ENCODE measurements at places on chromosomes 6 and 20.

- DNase-seq = no peak
These were observed 1282.3 kb upstream of the GJE1 start for GRCh38 chr6:140850438-140850837.

DNA sequence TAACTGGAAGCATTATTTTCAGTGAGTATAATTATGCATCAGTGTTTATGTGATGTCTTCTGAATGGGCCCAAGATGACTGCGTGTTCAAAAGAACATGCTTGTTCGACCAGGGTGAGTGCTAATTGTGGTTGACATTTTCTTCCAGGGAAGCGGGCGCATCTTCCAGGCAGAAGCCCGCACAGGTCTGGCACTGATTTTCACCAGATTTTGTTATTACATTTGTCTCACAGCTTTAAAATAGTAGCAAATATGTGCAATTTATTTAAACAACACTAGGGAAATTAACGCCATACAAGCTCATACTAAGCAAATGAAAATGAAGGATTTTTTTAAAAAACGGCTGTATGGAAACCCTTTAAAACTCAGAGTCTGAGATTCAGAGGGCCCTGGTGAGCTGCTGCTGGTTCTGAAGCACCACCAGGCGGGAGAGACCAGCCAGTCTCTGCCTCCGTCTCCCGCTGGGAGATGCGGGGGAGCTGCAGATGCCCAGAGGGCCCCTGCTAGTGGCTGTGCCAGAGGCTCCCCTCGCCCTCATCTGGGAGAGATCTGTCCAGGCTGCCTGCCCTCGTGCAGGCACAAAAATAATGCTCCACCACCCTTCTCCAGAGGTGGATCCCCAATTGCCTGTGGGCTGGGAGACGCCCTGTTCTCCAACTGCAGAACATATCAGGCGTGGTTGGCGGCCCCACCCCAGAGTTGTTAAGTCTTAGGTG, 297.0 kb downstream of the TAF4 start:
- no peak for DNase-seq

DNA sequence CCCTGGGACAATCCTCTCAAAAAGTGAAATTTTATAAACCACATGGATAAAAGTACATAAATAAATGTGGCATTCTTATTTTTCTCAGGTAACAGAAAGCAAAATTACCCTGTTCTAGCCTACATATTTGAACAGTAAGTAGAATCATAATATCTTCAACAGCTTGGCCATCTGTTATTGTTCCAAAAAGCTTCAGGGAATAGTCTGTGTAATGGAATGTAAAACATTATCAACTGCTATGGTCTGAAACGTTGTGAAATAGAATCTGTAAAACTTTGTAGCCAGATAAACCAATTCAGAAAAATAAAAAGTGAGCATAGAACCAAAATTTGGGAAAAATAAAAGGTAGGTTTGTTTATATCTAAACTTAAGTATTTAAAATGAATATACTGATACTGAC, 114.7 kb downstream of the THEMIS start:
- no peak for DNase-seq

GRCh38 chr6:73942592-73943186, 246.7 kb downstream of the CD109 start:
- no peak for DNase-seq

DNA sequence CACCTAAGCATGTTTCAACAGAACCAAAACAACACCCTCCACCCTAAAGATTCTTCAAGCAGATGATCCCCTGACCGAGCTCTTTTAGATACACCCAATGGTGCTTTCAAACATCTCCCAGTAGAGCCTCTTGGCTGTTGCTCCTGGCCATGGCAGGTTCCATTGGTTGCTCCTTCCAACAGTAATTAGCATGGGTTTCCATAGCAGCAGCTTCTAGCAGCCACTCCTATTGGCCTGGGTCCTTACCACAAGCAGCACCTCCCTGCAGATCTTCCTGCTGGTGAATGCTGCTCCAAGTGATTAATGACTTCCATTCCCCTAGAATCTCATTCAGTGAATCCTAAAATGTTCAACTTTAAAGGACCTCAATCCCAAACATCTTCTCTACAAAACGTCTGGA, 13.9 kb downstream of the CCN2 start:
- no peak for DNase-seq

- DNase-seq = no peak
These were observed 22.4 kb upstream of the TMEM217 start for GRCh38 chr6:37280162-37280887.

DNA sequence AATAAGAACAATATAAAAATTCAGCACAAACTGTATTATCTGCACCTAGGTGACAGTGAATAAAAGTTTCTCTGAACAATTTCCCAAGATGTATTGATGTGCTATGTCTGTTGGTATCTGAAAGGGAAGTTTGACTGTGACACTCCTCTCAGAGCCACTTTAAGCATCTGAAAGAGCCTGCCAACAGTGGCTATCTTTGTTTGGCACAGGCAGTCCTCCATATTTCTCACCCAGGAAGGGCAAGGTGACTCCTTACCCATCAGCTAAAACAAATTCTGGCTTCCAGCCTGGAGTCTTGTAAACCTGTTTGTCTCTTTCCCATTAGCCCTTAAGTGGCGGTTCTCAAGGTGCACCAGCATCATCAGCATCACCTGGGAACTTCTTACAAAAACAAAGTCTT, 122.4 kb upstream of the VGLL2 start:
- no peak for DNase-seq

DNA sequence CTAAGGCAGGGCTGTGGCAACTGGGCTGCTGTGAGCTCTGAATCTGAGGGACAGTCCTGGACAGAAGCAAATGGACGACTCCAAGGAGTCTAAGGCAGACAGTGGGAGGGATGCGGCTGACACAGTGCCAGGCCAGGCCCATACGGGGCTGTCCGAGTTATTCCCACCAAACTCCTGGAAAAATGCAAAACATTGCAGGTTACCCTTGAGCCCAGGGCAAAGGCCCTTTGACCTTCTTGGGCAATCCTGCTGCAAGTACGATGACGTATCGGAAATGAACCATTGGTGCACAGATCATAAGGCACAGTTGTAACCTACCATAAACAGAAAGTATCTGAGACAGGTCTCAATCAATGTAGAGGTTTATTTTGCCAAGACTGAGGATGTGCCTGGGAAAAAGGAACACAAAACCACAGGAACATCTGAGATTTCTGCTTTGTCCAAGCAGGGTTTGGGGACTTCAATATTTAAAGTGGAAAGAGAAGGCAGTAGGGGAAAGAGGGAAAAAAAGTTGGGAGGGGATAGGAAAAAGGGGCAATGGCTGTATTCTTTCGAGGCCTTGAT, 118.9 kb downstream of the DACT2 start:
- DNase-seq = no peak

DNA sequence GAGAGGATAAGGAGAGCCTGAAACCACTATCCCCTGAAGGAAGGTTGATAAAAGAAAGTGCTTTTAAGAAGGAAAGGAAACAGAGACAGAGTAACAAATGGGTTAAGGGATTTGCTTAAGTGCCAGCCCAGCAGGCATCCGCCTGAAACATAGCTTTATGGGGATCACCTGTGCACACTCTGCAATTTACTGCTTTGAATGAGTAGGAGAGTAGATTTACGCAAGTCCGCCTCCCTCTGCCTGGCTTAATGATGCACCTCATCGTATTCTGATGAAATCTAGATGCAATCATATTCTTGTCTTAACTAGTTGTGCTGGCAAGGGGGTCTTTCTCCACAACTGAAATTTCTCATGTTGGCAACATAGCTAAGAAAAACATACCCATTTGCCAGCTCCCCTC, 101.1 kb upstream of the ID4 start:
- no peak for DNase-seq

GRCh38 chr20:25364180-25364788, 26.4 kb downstream of the ABHD12 start:
- no peak for DNase-seq

- DNase-seq = peak; percentile 69
These were observed 6.2 kb downstream of the TMEM242 start for GRCh38 chr6:157316871-157317814.

GRCh38 chr6:141208101-141208500, 924.6 kb upstream of the GJE1 start:
- no peak for DNase-seq

DNA sequence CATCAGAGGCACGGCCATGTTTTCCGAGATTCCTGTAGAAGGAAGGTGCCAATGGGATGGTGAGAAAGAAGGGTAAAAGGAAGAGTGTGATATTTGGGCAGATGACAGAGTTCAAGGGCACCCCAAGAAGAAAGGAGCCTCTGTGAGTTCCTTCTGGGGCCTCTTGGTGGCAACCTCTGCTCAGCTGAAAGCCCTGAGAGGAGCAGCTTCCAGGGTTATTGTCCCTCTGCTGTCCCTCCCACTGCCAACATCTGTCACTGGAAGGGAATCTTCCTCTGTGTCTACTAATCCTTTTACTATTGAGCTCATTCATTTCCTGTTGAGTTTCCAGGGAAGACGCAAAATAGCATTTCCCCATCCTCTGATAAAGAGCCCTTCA, 40.0 kb upstream of the KCNK16 start:
- no peak for DNase-seq

DNA sequence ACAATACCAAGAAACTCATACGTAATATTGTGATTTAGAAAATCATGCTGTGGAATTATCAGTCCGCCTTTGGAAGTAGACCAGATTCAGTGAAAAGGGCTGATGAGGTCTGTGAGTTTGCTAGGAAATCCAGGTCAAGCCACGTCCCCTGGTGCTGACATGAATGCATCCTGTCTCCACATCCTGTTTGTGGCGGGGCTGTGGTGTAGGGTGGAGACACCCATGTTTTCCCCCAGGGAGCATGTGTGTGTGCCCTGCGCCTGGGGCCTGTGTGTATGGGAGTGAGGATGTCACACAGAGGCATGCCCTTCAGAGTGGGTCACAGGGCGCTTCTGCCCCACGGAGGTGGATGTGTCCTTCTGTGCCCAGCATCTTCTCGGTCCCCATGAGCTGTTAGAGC, 109.1 kb downstream of the SASH1 start:
- no peak for DNase-seq

DNA sequence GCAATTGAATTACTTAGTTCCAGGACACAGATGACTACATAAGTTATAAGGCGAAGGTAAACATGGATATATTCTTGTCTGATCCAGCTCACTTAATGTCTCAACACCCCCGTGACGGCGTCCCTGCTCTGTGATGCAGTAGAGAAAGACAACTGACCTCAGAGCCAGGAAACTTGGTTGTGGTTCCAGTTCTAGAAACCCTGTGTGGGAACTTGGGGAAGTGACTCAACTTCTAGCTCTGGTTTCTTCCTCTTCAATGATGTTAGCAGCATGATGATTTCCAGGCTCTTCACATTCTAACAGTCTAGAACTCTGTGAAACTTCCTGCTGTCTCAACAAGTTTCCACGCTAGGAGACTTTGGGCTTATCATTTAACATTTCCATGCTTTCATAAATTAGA, 18.4 kb downstream of the LAMA4 start:
- DNase-seq = no peak

DNA sequence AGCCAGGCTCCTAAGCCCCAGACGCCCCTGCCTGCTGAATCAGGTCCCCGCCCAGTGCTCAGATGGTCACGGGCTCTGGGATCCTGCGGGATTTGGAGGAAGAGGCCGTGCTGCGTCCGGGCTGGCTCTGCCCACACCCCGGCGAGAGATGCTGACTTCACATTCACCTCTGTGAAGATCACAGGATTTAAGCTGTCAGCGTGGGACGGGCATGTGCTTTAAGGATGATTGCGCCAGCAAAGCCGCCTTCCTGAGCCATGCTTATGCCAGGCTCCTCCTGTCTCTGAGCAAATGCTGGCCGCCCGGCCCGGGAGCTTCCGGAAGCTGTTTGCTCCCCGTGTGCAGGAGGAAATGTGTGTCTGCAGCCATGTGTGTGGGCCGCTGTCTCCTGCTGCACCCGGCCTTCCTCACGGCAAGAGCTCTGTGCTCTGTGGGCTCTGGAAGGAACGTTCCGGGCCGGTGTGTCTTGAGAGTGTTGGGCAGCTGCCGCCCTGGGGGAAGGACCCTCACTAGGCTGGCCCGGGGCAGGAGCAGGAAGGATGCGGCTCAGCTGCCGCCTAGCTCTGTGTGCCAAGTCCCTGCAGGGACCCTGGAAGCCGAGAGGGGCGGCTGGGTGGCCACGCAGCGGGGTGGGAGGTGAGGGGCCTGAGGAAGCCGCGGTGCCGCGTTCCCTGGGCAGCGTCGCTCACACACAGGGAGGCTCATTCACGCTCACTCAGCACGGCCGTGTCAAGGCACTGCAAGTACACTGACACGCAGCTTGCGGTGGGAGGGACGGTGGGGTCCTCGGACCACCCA, 19.0 kb upstream of the BHLHE23 start:
- DNase-seq = no peak

DNA sequence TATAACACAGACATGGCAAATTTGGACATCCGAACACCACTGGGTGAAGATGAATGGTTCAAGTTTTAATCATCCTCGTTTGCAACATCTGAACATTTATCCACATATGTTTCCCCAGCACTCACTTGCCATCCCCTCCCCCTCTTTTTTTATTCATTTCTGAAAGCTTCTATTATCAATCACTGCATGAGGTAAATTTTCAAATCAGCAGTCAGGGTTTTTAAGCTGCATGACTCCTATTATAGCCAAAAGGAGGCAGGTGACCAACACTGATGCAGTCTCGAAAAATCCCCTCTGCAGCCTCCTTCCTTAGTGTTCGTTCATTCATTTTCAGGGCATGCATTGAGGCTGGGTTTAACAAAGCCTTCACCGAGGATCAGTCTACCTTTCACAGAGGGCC, 530.8 kb upstream of the JARID2 start:
- no peak for DNase-seq

- DNase-seq = no peak
These were observed 8.0 kb downstream of the MYLIP start for GRCh38 chr6:16136621-16137450.

GRCh38 chr6:10397756-10398445, 17.0 kb downstream of the TFAP2A start:
- no peak for DNase-seq

DNA sequence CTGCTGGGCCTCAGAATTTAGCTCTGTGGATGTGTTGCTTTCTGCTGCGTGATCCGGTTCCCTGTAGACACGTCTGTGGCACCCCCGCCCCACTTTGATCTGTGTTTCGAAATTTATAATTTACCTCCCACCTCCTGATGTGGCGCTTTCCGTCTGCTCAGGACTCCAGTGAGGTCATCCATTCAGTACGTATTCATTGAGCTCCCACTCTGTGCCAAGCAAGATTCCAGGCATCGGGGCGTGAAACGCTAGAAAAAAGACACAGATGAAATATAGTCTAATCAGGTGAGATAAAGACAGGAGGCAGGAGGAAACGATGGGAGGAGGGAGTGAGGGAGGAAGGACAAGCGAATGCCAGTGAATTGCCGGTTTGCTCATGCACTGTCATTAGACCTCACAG, 431.9 kb upstream of the SULF2 start:
- DNase-seq = no peak

DNA sequence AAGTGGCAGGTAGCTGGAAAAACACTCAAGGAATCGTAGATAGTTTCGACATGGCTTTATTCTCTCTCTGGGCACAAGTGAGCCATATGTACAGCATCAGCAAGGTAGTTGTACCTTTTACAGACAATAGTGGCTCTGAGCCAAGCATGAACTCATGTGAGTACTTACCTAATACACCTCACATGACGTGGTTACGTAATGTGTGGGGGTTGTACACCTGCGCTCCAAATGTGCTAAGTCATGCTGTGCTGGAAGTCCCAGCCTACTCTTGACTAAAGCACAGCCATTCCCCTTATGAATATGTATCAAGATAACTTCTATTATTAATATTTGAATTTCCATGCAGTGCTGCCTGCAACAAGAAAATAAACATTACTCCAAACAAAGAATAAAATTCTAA, 78.8 kb upstream of the HMGN3 start:
- no peak for DNase-seq

GRCh38 chr6:85127168-85127498, 322.8 kb upstream of the NT5E start:
- no peak for DNase-seq
